ENCODE measurements at places on chromosomes 13 and 19. TPM values are rescaled to one million over a fixed set of nuclear protein-coding genes. Genes with fewer than 3 reads are reported as not detected.

GRCh38 chr13:51065372-51066090 is 45.5 kb downstream of the C13orf42 start:
- peak; percentile 26 for DNase-seq

- DNase-seq: no peak
Measured at GRCh38 chr13:26988059-26988769, 183.4 kb downstream of the USP12 start.

- no peak for DNase-seq
Measured at GRCh38 chr19:610801-611480, 21.3 kb downstream of the HCN2 start.

DNA sequence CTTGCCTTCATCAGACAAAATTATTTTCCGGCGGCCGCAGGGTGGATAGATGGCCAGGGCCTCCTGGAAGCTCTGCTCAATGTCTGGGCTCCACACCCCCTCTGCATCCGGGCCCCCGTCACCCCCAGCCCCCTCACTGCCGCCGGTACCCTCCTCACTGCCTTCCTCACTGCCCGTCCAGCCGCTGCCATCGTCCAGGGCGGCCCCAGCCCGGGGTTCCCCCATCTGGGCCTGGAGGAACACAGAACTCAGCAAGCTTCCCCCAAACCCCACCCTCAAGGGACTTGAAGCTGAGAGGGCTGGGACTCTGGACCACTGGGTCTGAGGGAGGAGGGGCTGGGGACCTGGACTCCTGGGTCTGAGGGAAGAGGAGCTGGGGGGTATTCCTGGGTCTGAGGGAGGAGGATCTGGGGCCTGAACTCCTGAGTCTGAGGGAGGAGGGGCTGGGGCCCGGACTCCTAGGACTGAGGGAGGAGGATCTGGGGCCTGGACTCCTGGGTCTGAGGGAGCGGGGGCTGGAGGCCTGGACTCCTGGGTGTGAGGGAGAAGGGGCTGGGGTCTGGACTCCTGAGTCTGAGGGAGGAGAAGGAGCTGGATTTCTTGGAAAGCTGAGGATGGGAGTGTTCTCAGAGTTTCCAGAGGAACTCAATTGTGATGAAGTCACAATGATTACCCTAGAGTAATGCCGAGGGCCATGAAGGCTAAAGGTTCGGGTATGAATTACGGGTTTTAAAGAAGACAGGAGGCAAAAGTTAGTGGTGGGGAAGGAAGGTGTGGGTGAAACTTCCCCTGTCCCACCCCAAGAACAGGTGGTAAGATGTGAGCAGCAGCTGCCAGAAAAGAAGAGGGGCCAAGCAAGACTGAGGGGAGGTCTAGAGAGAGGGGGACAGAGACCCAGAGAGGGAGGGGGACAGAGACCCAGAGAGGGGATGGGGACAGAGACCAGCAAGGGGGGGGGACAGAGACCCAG is 2.1 kb downstream of the TEAD2 start:
- DNase-seq: peak; percentile 26

The C2CD4C gene
- total RNA-seq: 21.0 TPM

The ZNF285 gene
- total RNA-seq: 7.7 TPM

The ZNF460 gene
- total RNA-seq: 48.9 TPM
